ENCODE measurements at places on chromosomes 2 and 18.

DNA sequence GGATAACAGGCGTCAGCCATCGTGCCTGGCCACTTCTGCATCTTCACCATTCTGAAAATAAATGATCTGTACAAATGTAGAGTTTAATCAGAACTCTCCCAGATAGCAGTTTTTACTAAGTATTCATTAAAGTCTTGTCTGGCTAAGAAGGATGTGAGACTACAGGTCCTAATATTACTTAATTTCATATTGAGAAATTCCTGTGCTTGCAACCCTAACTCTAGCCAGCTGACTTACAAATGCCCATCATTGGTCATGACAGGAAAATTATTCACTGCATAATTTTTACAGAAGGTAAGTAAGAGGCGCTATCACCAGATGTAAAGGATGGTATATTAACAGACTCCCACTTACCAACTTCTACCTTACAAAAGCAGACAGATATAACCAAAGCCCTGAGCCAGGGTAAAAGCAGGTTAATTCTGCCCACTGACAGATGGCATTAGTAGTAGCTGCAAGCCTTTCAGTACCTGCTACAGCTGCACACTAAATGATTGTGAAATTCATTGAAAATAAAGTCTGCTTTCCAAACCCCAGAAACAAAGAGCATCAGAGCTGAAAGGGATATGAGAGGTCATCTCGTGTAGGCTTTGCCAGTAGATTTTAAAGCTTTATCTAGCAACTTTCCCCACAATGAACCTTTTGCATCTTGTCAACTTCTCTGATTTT is 271.3 kb upstream of the STON1 start:
- DNase-seq = peak; percentile 34

GRCh38 chr2:21498016-21498415 is 374.2 kb downstream of the TDRD15 start:
- DNase-seq = no peak

DNA sequence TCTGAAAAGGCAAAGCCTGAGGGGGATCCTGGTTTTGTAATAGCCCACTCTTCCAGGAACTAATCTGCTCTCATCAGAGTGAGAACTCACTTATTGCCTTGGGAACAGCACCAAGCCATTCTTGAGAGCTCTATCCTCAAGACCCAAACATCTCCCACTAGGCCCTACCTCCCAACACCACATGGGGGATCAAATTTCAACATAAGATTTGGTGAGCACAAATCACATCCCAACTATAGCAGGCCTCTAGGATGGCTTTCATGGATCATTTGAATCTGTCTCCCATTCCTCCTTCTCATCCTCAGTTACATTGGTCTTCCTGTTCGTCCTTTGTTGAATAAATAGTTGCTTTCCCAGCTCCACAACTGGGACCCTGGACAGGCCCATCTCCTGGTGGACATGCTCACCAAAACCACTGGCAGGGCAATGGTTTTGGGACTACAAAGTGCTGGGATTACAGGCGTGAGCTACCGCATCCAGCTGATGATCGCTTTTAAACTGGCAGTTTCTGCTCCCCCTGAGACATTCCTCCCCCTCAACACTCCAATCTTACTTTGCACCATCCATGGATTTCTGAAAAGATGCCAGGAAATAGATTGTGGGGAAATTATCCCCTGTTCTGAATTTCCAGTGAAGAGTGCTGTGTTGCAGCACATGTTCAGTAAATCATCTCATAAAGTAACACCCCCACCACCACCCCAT is 42.6 kb downstream of the MCFD2 start:
- no peak for DNase-seq

GRCh38 chr2:12734914-12735654 is 18.3 kb downstream of the TRIB2 start:
- DNase-seq = no peak

DNA sequence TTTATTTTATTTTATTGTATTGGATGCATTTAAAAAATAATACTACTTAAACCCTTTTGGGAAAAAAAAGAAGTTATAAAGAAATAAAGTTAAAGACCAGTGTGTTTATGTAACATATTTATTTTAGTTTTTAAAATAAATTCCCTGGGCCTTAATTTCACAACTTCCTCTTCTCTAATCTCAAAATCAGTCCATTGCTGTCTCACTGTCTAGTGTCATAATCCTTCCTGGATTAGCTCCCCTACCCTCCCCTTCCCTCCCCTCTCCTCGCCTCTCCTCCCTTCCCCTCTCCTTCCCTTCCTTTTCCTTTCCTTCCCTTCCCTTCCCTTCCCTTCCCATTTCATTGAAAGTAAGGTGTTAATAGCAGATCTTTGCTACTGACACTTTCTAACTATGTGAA is 40.3 kb upstream of the ZEB2 start:
- DNase-seq = peak; percentile 47

DNA sequence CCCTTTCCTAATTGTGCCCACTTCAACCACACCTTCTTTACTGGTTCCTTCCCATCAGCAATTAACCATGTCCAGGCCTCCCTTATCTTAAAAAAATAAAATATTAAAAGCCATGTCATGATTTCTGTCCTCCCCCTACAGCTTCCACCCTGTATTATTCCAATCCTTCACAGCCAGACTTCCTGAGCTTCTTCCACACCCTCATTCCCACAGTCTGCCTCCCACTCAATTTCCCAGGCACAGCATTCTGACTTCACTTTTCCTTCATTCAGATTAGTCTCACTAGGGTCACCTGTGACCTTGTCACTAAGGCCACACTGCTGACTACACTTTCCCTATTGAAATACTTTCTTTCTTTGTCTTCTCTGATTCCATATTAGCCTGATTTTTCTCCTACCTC is 159.4 kb downstream of the DIS3L2 start:
- DNase-seq = no peak

GRCh38 chr2:64143169-64144056 is 807 bp downstream of the PELI1 start:
- DNase-seq = peak; percentile 71

GRCh38 chr2:120442541-120442922 is 96.6 kb downstream of the INHBB start:
- no peak for DNase-seq

DNA sequence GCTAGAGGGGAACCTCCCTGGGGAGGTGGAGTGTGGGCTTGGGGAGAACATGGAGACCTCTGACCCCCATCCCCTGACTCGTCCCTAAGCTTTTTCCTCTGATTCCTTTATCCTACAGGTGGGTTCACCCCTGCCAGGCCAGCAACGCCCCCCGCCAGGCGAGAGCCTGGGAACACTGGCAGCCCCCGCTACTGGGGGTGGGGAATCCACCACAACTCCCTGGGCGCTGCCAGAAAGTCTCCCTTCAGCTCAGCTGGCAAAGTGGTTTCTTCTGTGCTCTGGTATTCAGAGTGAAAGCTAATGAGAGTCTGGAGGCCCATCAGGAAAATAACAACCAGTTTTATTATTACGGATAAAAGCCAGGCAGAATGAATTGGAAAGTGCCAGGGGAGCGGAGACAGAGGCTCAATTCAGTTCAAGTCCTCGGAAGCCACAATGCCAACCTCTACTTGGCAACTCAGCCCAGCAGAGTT is 2.8 kb downstream of the DIPK1C start:
- DNase-seq = no peak

GRCh38 chr18:75088021-75088506 is 120.9 kb downstream of the PTGR3 start:
- no peak for DNase-seq

DNA sequence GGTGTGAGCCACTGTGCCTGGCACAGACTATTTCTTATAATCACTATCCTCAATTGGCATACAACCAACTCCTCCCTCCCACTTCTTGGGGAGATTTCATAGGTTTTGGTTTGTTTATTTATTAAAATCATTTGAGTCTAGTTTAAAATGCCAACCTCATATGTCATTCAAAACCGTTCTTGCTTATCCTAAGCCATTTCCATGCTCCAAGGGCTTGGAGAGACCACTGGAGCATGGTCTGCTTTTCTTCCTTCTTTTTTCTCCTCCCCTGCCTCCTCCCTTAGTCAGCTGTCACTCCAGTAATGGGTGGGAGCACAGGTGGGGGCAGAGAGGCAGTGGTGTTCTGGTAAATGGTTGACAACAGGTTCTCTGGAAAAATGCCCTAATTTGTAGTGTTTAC is 20.4 kb upstream of the KCNS3 start:
- no peak for DNase-seq

DNA sequence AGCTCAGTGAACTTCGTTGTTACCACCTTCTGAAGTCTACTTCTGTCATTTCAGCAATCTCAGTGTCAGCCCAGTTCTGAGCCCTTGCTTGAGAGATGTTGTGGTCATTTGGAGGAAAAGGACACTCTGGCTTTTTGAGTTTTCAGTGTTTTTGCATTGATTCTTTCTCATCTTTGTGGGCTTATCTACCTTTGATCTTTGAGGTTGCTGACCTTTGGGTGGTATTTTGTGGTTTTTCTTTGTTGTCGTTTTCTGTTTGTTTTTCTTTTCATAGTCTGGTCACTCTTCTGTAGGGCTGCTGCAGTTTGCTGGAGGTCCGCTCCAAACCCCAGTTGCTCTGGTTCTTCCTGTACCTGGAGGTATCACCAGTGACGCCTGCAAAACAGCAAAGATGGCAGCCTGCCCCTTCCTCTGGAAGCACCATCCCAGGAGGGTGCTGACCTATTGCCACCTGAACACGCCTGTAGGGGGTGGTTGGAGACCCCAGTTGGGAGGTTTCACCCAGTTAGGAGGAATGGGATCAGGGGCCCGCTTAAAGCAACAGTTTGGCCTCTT is 74.7 kb downstream of the EPC2 start:
- DNase-seq = no peak

GRCh38 chr18:2979871-2980790 is 32.8 kb downstream of the LPIN2 start:
- peak; percentile 84 for DNase-seq

- DNase-seq = no peak
Observed at GRCh38 chr2:128817171-128817570, 498.5 kb upstream of the HS6ST1 start.

DNA sequence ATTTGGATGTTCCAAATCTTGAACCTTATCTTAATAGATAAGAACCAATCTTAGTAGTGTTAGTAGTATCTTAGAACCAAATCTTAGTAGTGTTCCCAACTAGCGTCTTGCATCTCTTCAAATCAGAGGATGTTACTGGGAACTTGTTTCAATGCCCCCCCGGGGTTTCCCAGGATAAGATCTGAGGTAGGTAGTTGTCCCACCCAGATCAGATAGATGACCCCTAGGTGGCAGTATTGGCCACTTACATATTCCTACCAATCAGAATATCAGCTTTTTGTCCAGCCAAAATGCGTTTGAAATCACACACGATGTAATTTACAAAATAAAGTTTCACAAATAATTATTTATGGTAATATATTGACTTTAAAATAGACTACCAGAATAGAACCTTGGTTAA is 314.8 kb downstream of the MBD2 start:
- peak; percentile 54 for DNase-seq

- DNase-seq = no peak
Observed at GRCh38 chr2:54259413-54260240, 3.6 kb upstream of the TSPYL6 start.

DNA sequence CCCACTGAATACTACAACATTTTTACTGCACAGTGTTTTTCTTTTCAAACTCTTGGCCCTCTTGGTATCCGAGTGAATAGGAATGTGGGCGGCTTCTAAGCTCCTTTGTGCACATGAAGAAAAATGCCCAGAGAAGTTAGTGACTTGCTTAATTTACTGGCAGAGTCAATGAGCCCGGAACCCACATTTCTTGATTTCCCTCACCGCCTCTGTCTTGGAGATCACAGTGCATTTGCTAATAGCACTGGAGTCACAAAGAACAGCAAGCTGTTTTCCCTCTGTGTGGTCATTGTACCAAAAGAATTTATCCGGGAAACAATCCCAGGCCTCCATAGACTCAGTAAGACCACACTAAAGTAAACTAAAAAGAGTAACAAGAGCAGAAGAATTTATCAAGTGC is 18.9 kb downstream of the STON1 start:
- no peak for DNase-seq

DNA sequence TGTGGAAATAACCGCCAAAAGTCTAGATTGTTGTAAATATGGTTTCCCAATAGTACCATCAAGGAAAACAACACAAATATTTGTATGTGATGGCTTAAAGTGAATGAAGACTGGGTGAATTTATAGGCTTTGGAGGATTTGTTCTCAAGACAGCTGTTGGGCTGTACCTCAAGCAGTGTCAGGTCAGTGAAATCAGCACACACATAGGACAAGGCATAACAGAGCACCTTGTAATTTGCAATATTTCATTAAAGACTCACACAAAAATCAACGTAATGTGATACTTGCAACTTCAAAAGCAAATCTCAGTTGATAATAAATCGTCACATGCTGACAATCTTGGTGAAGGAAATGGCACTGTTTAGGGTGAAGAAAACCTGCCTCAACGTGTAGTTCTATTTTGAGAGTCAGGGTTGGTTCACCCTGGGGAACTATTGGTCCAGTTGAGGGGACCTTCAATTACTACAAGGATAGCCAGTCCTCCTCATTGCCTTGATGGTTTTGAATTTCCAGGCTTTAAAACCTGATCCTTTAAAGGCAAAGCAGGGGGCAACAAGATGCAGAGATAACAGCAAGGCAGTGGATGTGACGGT is 126.8 kb upstream of the ST6GAL2 start:
- no peak for DNase-seq

DNA sequence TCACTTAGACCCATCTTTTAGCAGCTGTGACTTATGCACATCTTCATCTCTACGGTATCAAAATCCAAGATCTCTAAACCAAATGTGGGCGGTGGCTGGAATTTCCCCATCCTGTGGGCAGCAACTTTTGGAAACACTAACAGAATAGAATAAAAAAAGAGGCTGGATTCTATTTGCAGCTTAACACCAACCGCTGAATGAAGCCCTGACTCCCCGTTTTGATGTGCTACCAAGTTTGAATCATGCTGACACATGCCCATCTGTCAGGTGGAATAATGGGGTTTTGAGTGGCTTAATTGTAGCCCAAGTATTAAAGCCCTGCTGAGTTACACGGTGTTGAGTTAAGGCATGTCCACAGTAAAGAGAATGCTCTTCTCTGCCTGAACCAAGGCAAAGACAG is 165.2 kb downstream of the MTCL1 start:
- no peak for DNase-seq

- DNase-seq = no peak
Observed at GRCh38 chr2:187826023-187826422, 271.8 kb upstream of the TFPI start.

- DNase-seq = no peak
Observed at GRCh38 chr2:120703330-120703994, 32.2 kb upstream of the GLI2 start.

GRCh38 chr2:235501673-235502031 is 7.8 kb downstream of the AGAP1 start:
- no peak for DNase-seq

- DNase-seq = no peak
Observed at GRCh38 chr2:203685789-203686420, 20.5 kb upstream of the CD28 start.

DNA sequence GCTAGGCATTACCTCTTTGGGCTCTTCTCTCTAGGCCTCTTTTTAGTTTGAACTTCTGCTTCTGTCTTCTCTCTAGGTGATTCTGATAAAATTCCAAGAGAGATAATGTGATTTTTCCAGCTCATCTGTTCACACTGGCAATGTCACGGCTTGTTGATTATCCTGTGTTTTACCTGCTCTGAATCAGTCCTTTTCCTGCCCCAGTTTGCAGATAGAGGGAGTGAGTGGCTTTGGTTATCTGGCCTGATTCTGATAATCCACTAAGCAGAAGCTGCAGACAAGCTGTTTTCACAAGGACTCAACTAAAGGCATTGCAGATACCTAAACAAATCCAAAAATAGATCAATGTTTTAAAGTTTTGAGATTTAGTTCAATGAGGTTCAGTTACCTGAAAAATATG is 111.9 kb downstream of the DCC start:
- no peak for DNase-seq

- peak; percentile 74 for DNase-seq
Observed at GRCh38 chr2:100853909-100854810, 34.2 kb downstream of the NPAS2 start.
